Aorta (tissue), 5 donors: ENCODE measurements at places on chromosomes 12 and 14. TPM values are rescaled to one million over a fixed set of nuclear protein-coding genes. Genes with fewer than 3 reads are reported as not detected.

- DNase-seq, result no peak
These were observed 215.9 kb downstream of the CACNA1C start for GRCh38 chr12:2268471-2269286.

DNA sequence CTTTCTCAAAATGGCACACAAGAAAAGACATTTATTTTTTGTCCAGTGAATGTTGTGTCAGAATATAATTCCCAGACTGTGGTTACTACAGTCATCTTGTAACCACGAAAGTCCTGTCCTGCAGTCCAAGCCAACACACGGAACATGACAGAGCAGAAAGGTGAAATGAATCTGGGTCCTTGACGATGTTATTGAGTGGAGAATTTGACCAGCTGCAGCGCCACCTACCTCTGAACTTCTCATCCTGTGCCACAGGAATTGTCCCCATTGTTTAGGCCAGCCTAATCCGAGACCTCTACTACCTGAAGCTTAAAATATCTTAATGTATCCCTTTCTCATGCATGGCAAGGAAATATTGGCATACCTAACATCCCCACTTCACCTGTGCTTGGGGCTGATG is 64.1 kb upstream of the OTX2 start:
- DNase-seq, result no peak

GRCh38 chr14:31556191-31556590 is 5.0 kb upstream of the NUBPL start:
- no peak for DNase-seq

DNA sequence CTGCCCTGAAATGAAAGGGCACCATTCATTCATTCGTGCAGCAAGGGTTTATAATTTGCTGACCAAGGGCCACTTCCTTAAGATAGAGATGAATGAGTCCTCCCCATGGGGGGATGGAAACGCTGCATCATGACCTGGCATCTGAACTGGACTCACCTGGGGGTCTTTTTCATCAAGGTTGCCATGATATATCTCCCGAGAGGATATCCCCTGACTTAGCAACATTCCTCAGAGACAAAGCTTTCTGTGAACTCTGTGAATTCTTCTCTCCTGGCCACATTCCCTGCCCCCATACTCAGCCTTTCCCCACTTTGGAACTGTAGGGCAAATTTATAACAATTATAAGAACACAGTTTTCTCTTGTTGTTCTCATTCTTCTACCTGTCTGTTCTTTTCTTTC is 30.8 kb downstream of the SRRM4 start:
- no peak for DNase-seq

DNA sequence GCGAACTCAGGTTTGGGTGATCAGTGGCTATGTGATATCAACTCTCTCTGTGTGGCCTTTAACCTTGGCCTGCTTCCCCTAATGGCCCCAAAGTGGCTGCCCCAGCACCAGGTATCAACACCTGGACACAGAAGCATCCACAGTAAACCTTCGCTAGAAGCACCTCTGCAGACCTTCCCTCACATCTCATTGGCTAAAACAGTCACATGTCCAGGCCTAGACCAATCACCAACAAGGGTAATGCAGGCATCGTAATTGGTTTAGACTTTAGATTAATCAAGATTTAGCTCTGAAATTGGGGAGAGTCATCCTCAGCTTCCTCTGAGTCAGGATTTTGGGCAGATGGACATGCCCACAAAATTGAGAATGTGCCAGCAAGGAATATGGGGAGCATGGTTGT is 92.5 kb upstream of the MYL2 start:
- no peak for DNase-seq

DNA sequence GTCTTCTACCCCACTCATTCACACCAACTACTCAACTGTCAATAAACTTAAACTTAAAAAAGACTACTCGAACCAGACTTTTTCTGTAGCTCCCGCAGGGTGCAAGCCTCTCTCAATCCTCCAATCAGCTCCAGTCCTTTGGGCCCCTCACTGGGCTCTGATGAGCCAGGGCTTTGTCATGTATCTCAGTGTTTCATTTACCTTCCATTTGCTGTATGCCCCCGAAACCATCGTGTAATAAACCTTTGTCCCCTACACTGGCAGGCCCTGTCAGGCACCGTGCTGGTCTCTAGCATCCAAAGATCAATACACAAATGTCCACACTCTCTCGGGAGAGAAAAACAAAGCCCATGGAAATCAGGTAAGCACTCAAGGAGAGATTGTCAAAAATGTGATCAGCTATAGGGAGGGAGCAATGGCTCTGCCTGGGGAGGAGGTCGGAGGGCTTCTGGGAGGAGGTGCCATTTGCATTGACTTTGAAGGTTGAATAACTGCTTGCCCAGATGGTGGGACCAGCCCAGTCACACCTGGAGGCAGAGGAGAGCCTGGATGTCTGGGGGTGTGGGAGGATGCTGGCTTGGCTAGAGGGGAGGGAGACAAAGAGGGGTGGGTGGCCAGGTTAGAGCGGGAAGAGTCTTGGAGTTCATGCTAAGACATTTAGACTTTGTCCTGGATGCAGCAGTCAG is 42.1 kb upstream of the DICER1 start:
- DNase-seq, result no peak

DNA sequence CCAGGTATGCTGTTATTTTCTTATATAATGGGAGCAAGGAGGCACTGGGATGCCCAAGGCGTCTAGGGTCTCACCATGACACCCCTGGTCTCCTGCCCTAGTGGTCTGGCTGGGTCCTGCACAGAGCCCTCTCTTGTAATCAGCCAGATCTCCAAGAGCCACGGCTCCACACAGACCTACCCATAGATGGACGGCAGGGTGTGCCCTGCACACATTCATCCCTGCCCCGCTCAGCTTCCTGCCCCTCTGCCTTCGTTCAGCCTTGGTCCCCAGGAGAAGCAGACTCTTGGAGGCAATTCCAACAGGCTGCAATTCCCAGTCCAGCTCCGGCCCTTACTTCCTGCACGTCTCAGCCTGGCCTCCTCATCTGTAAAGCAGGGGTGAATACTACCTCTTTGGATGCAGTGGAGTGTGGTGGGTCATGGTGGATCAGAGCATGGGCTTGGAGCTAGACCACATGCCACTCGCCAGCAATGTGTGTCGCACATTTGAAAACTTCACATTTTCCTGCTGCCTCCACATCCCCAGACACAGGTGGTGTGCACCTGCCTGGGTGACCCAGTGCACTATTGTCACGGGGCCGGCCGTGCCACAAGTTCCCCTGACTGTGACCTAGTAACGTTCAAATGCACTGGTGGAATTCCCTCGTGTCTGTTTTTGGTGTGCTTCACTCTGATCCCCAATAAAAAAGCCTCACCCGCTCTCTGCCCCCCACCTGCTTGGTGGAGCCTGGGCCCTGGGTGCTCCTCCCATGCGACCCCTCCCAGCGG is 171.1 kb upstream of the PRMT8 start:
- DNase-seq, result no peak

DNA sequence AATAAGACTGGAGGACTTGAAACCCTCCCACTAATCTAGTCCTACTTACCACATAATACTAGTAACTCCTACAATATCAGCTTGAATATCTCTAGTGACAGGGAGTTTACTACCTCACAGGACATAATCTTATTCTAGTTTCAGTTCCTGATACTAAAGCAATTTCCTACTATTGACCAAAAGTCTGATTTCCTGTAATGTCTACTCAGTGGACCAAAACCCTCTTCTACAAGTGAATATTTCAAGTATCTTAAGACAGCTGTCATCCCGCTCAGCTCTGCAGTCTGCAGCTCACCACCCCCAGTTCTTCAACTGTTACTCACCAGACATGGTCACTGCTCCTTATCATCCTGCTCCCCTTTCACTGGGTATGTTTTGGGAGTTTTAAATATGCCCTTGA is 70.8 kb upstream of the TMCC3 start:
- no peak for DNase-seq

DNA sequence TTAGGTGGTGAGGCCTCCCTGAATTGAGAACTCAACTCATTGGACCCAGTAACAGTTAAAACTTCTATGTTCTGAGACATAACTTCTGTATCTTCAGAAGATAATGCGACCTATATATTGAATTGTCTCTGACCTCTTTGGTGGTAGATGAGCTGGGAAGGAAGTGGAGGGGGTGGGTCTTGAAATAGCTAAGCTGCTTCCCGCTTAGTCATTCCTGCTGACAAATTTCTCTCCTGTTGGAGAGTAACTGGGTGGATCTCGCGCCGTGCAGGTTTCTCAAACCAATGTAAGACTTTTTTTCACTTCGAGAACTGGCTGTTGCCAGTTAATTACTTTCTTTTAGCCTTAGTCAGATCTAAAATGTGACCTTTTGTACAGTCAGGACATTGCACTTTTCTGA is 100.8 kb downstream of the PPHLN1 start:
- no peak for DNase-seq

DNA sequence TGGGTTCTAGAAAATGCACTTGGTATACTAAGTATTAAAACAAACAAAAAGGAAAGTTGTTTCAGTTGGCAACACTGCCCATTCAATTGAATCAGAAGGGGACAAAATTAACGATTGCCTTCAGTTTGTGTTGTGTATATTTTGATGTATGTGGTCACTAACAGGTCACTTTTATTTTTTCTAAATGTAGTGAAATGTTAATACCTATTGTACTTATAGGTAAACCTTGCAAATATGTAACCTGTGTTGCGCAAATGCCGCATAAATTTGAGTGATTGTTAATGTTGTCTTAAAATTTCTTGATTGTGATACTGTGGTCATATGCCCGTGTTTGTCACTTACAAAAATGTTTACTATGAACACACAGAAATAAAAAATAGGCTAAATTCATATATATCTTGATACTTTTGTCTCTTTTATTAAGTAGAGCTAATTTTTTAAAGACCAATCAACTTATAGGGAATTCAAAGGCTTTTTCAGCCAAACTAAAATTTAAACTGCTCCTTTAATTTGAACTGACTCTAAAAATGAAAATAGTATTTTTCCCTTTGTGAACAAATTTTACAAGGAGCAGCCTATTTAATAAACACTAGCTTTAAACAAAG is 2.8 kb downstream of the FOXG1 start:
- no peak for DNase-seq

The SLC35E3 gene
- total RNA-seq, result 14.3 TPM

The DHRS2 gene
- total RNA-seq, result not detected

The LTBP2 gene
- total RNA-seq, result 209 TPM

The ANO4 gene
- 0.32 TPM for total RNA-seq

The PDZRN4 gene
- total RNA-seq, result 6.8 TPM
